ENCODE measurements at places on chromosomes 11 and 22. TPM values are rescaled to one million over a fixed set of nuclear protein-coding genes. Genes with fewer than 3 reads are reported as not detected.

Gene OR5B17
- total RNA-seq = not detected

Gene GRM5
- not detected for total RNA-seq

Gene CASP5
- not detected for total RNA-seq

Gene MYOD1
- total RNA-seq = not detected

DNA sequence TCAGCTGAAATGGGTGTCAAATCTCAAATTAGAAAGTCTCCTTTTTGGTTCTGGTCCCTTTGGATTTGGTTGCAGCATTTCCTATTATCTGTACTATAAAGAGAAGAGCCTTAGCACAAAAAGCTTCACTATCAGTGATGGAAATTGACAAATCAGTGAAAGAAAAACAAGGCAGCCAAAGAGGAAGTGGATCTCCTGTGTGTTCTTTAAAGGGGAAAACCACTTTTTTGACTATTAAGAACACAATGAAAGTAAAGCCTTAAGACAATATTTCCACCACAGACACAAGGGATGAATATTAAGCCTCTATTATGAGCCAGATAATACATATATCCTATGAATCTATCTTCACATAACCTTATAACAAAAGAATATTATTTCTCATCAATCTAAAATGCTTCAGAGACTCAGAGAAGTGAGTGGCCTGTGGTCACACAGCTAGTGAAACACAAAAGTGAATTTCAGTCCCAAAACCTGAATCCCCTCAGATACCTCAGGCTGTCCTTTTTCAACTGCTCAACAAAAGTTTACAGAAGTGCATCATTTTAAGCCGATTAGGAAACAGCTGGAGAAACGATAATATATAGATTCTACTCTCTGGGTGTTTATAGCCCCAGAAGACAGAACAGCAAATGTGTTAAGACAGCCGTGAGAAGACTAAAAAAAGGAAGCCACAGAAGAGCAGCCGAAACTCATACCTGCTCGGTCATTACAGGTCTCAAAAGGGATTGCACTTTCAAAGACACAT lies 24.4 kb upstream of the FSHB start:
- H3K27me3 ChIP-seq = no peaks in the 10 kb centered on the region
- DNase-seq = no peak
- no peak overlapping the region for H3K27ac ChIP-seq
- H3K4me1 ChIP-seq = no peaks in the 10 kb centered on the region
- H3K4me3 ChIP-seq = no peak overlapping the region
- no peaks in the 10 kb centered on the region for H3K36me3 ChIP-seq

GRCh38 chr11:72958791-72959190 lies 144.6 kb downstream of the ATG16L2 start:
- DNase-seq = no peak
- no peak overlapping the region for H3K27ac ChIP-seq
- no peaks in the 10 kb centered on the region for H3K27me3 ChIP-seq
- H3K4me1 ChIP-seq = no peaks in the 10 kb centered on the region
- no peaks in the 10 kb centered on the region for H3K36me3 ChIP-seq

- no peaks in the 10 kb centered on the region for H3K27me3 ChIP-seq
- DNase-seq = no peak
- H3K4me1 ChIP-seq = no peaks in the 10 kb centered on the region
- no peak overlapping the region for H3K27ac ChIP-seq
These were observed 51.2 kb downstream of the SYN3 start for GRCh38 chr22:33006955-33007318.

GRCh38 chr11:65577756-65578109 lies 1.9 kb downstream of the EHBP1L1 start:
- no peak for DNase-seq
- H3K36me3 ChIP-seq = no peaks in the 10 kb centered on the region
- peaks cover 62% of the 10 kb centered on the region for H3K27me3 ChIP-seq
- no peak overlapping the region for H3K4me3 ChIP-seq

Measured in neural progenitor cell (in vitro differentiated cells).